ENCODE measurements at places on chromosomes 16 and 17. TPM values are rescaled to one million over a fixed set of nuclear protein-coding genes. Genes with fewer than 3 reads are reported as not detected.

Gene GPR179
- total RNA-seq: not detected

Gene FBXO47
- not detected for total RNA-seq

Gene AGRP
- not detected for total RNA-seq

Gene TMEM114
- not detected for total RNA-seq

Gene CPPED1
- total RNA-seq: 5.2 TPM

Gene TP53TG3
- not detected for total RNA-seq

Gene SLC4A1
- not detected for total RNA-seq

Gene SIRT7
- total RNA-seq: 20.1 TPM

DNA sequence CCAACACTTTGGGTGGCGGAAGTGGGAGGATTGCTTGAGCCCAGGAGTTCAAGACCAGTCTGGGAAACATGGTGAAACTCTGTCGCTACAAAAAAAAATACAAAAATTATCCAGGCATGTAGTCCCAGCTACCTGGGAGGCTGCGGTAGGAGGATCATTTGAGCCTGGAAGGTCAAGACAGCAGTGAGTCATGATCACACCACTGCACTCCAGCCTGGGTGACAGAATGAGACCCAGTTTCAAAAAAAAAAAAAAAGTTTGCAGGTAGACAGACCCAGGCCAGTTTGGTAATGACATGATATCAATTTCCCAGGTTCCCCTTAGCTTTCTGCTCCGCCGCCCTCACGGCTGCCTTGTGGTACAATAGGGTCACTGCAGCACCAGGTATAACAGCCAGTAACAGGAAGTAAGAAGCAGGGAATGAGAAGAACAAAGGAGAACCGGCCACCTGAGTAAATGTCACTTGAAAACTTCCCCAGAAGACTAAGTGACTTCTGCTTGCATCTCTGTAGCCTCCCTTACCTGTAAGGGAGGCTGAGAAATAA, 201.2 kb upstream of the HSBP1 start:
- DNase-seq: no peak

DNA sequence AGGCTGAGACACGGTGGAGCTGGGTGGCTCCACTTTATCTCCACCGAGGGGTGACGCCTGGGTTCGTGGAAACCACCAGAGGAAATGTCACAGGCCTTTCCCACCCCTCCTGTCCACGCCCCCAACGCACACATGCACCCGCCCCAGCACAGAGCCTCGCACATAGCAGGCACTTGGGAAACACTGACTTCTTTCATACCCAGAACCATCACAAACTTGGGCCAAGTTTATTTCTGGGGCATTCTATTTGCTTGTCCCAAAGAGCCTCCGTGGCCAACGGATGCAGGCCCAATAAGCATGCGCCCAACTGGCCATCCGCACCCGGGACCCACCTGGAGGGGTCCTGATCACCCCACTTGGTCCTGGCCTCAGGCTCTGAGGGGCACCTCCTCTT, 3.3 kb downstream of the BCAR1 start:
- DNase-seq: no peak

- DNase-seq: peak; percentile 29
Measured at GRCh38 chr16:27576729-27577128, 26.8 kb downstream of the KATNIP start.

GRCh38 chr17:39026980-39027451, 59.8 kb upstream of the FBXO47 start:
- peak; percentile 33 for DNase-seq

GRCh38 chr17:72562615-72563188, 441.9 kb downstream of the SOX9 start:
- DNase-seq: no peak

DNA sequence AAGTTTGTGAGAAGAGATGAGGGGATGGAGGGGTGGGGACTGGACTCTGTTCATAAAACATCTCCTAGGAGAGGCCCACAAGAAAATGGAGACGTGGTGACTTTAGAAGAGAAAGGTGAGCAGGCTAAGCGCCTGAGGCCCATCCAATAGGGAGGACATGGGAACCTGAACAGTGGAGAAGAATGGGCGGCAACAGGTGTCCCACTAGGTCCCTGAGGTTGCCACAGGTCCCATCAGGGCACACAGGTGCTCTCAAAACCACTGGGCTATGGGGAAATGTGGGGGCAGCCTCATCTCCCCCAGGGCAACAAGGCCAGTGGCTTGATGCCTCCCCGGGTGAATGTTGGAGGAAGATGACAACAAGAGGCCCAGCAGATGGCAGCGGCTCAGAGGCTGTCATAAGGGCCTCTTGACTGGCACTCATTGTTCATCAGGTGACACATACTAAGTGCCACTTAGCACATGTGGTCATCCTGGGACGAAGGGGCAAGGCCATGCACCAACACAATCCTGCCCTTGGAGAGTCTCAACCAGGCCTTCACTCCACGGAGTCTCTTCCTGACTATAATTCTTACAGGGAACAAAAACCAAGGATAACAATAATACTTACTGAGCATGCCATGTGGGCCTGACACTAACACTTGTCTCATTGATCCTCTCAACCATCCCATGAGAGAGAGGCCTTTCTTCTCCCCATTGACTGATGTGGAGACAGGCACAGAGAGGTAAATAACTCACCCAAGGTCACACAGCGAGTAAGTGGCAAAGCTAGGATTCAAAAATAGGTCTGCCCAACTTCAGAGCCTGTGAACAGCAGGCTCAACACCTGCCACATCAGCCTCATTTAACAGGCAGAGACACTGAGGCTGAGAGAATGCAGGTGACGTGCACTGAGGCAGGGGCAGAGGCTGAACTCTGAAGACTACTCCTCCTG, 38.0 kb downstream of the CUEDC1 start:
- DNase-seq: no peak

DNA sequence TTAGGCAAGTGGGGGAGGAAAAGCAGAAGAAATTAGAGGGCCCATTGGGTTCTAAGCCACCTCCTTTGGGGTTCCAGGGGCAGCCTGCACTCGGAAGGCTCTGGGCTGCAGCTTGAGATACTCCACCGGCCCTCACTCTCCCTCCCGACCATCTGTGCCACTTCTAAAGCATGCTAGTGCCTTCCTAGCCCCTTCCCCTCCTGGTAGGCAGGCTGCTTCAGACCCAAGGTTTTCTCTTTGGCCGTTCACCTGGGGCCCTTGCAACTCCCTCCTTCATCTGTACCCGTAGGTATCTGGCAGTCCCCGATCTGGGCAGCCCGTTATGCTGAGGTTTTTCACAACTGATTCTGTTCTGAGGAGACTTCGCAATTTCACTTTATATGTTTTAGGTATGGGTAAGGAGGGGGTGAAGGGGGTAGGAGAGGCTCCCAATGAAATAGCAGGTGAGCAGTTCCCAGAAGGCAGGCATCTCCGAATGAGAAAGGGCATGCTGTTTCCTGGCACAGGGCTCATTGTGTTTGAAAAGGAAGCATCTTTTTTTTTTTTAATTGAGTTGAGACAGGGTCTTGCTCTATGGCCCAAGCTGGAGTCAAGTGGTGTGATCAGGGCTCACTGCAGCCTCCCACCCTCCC, 98.7 kb downstream of the RAB11FIP4 start:
- DNase-seq: no peak

- no peak for DNase-seq
Measured at GRCh38 chr16:3097266-3097665, 1.8 kb downstream of the ZSCAN10 start.

- no peak for DNase-seq
Measured at GRCh38 chr17:4560421-4560820, at the start of gene GGT6. TSS of gene GGT6 (minus strand) at chr17:4560577. CDS start at chr17:4560521, 56 bp downstream.

GRCh38 chr17:76948726-76949342, 80.6 kb downstream of the MGAT5B start:
- no peak for DNase-seq

GRCh38 chr16:30964574-30965226, 7.1 kb downstream of the SETD1A start:
- DNase-seq: no peak

GRCh38 chr17:57166803-57167202, 81.8 kb downstream of the AKAP1 start:
- DNase-seq: peak; percentile 26
